Esophagus squamous epithelium (tissue), 5 donors: ENCODE measurements at places on chromosomes 11 and 22.

DNA sequence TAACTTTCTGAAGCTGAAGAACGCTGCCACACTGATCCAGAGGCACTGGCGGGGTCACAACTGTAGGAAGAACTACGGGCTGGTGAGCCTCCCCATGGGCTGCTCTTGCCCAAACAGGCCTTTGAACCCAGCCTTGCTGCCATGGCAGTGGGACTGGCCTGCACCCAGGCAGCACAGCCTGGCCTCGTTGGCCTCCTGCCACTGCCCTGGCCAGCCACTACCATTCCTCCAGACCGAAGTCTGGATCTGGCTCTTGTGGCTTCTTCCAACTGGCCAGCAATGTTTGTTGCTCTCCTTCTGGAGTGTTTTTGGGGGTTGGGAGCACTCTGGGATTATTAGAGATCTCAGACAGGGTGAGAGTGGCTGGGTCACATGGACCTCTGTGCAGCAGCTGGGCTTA lies 51.0 kb downstream of the MYO7A start:
- DNase-seq, result no peak

DNA sequence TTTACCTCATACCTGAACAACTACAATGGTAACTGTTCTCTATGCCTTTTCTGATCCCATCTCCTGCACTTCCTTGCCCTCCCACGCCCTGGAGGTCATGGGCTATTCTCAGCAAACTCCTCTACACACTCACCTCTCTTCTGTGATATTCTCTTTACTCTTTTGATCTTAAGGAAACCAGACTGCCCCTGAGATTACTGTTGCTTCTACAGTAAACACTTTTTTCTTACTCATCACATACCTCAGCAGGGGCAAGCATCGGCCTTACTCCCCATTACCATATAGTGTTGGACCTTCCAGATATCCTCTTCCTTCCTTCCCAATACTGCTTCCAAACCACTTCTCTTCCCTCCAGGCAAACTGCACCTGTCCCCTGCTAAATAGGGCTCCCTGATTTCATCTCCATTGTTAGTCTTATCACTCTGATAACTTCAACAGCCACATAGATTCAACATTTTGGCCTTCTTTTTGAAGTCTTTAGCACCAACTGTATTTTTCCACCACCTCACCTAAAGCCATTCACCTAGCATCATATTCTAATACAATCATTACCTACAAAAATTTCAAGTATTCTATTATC lies 141.2 kb downstream of the RBFOX2 start:
- no peak for DNase-seq

DNA sequence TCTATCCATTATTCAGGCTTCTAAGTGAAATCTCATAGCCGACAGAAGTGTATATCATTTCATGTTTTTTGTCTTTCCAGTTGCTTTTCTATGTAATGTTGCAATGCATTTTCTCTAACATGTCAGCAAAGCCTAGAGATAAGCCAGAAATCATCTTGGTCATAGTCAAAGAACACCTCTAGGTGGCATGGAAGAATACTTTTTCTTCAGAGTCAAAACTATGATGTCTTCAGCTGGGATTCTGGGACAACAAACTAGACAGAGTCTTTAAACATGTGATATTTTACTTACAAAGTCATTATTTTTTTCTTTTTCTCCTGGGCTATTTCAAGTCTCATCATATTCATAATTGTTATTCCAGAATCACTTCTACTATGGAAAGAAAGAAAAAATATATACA lies 4.4 kb downstream of the GAS2 start:
- no peak for DNase-seq

DNA sequence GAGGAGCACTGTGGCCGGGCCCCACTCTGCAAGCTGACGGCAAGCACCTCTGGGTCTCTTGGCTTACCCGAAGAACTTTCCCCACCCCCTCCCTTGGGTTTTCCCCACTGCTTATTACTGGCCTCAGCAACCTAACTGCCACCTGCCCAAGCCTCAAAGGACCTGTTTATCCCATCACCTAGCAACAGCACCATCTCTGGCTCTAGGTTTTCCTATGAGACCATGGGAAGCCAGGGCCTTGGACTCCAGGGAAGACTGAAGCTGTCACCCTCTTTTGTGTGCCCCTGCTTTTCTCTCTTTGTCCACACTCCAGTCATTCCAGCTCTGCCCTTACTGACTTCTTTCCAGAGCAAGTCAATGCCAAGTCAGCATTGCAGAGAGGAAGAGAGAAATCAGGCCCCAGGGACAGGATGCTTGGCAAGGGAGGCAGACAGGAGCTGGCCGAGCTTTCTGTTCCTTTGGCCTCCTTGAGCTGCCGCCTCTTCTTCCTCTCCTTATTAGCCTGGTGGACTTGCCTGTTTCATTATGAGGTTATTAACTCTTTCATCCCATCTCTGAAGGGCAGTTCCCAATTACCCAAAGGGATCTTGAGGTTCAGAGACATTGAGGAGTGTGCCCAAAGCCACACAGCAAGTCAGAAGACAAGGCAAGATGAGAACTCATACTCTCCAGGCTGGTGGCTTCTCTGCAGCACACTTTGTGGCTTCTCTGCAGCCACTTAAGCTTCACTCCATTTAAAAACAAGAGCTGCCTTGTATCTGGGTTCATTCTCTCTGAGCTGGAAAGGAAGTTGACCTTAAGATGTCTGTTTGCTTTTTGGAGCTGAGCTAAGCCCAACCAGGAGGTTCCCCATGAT lies at the start of gene SMIM35:
SMIM35 (minus strand) TSS at position 51 of the 856 bp plus-strand sequence. CDS start 206 bp downstream, outside the sequence.
- no peak for DNase-seq

- no peak for DNase-seq
Measured at GRCh38 chr11:95291946-95292345, 60.9 kb upstream of the SESN3 start.

- DNase-seq, result no peak
Measured at GRCh38 chr11:120941000-120941399, 82.9 kb upstream of the TBCEL start.

GRCh38 chr11:57474803-57475115 lies 14.4 kb downstream of the RTN4RL2 start:
- DNase-seq, result no peak

DNA sequence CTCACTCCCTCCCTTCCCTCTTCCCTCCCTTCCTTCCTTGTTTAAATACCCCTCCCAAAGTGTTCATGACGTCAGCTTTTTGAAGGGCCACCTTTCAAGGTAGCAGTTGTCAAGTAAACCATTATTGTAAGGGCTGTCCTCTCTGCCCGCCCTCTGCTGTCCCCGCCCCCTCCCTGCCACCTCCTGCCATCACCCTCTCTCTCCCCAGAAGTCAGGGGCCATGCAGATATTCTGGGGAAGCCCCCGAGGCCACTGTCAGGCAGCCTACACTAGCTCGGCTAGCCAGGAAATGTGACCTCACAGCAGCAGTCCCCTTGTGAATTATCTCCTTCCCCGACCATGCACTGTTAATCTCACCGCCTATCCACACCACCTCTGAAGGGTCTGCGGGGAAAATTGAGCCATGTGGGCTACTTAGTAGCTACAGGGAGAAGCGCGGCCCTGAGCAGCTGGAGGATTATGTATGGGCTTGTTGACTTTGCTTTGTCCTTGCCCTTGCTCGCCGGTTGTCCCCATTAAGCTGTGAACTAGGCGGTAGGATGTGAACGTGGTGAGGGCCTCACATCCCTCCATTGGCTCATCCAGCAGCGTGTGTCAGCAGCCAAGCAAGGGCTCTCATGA lies 42.1 kb upstream of the ATXN10 start:
- no peak for DNase-seq

DNA sequence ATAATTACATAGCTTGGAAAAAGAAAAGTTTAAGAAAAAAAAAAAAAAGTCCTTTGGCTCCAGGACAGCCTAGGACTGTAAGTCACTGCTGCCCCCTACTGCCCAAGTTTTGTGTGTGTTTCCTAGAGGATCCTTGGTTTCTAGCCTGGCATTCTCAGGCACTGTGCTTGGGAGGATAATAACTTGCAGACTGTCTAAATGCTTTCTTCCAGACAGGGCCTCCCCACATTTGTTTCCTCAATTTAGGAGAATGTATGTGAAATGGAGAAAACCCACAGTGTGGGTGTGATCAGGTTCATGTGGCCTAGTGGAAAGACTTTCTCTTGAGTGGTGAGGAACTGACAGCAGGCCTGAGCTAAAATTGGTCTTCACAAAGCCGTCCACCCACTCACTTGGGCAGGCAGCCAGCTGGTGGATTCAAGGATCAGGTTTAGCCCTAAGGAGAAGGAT lies 191.0 kb downstream of the NAV2 start:
- no peak for DNase-seq

- DNase-seq, result no peak
Measured at GRCh38 chr11:118838905-118839553, 44.7 kb upstream of the CXCR5 start.

GRCh38 chr11:118291477-118292135 lies 12.9 kb upstream of the CD3E start:
- DNase-seq, result no peak

DNA sequence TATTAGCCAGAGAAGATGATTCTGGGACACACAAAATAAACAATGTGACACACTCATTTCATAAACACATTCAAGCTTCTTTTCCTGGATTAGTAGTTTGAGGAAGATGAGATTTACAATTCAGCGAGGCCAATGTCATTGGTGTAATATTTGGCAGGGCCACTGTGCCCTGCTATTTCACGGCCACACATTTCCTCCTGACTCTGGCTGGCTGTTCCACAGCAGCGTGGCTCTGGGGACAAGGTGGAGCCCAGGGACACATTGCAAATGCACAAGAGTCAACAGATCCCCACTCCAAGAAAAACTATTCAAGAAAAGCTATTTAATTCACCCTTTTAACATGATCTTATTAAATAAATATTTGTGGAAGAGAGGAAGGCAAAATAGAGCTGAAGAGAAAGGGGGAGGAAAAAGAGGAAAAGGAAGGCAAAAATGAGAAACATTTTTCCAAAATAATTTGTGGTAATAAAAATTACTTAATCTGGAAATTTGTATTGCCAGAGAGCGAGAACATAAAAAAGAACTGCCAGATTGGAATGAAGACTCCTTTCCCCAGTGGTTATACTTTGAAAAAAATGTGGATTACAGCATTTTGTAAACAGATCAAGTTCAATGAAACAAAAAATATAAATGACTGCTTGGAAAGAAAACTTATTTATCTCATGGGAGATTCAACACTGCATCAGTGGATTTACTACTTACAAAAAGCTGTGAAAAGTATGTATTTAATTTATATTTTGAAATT lies 27.1 kb downstream of the NXPE2 start:
- DNase-seq, result no peak

GRCh38 chr22:20111045-20111688 lies 4.7 kb upstream of the RANBP1 start:
- no peak for DNase-seq

GRCh38 chr22:46036558-46037408 lies 59.8 kb upstream of the WNT7B start:
- DNase-seq, result no peak

DNA sequence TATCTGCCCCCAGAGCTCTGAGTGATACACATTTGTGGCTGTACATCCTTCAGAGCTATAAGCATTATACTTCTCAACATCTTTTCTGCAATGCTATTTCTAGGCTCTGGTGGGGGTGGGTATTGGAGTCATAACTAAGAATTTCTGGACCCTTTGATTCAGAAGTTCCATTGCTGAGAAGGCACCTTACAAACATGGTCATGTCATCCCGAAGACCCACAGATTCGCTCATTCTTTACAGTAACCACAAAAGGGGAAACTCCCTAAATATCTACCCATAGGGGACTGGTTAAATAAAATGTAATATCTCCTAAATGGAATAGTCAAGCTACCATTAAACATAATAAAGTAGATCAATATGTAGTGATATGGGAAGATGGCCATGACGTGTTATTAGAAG lies 98.8 kb downstream of the PRR5L start:
- DNase-seq, result no peak

- DNase-seq, result no peak
Measured at GRCh38 chr11:117816151-117816741, 8.3 kb downstream of the FXYD2 start.

- no peak for DNase-seq
Measured at GRCh38 chr11:35683728-35684339, 21.3 kb downstream of the TRIM44 start.

GRCh38 chr11:114082415-114082748 lies 22.9 kb downstream of the ZBTB16 start:
- DNase-seq, result no peak

GRCh38 chr11:67289651-67290479 lies 762 bp downstream of the ANKRD13D start:
- no peak for DNase-seq

GRCh38 chr11:111189466-111189865 lies 56.1 kb upstream of the POU2AF2 start:
- DNase-seq, result no peak

DNA sequence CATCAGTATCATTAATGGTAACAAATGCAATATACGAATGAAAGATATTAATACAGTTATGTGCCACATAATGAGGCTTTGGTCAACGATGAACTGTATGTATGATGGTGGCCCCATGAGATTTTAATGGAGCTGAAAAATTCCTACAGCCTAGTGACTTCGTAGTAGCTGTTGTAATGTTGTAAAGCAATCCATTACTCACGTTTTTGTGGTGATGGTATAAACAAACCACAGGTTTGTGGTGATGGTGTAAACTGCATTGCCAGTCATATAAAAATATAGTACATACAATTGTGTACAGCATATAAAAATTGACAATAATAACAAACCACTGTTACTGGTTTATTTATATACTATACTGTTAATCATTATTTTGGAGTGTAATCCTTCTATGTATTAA lies 27.4 kb upstream of the GRIA4 start:
- no peak for DNase-seq

DNA sequence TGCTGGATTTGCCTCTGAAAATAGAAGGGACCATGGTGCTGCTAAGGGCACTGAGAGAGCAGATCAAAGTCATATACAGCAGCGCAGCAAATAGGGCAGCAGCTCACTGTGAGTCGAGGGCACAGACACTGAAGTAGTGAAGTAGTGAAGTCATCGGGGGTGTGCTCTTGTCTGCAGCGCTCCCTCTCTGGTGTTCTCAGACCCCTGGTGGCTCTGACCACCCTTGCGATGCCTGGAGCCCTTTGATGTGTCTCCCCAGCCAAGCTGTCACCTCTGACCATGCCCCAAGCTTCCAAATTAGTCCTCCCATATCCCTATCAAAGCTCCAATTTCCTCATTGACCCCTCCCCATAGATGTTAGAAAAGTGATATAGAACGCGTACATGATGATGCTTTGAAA lies 27.7 kb upstream of the EIF3M start:
- no peak for DNase-seq

GRCh38 chr11:92682136-92682535 lies 287.3 kb upstream of the MTNR1B start:
- DNase-seq, result no peak

- no peak for DNase-seq
Measured at GRCh38 chr11:108501396-108501795, 3.2 kb upstream of the POGLUT3 start.

- DNase-seq, result no peak
Measured at GRCh38 chr11:100593291-100593690, 93.8 kb upstream of the ARHGAP42 start.

GRCh38 chr22:44587737-44588310 lies 89.8 kb upstream of the RTL6 start:
- no peak for DNase-seq

- no peak for DNase-seq
Measured at GRCh38 chr22:19535001-19535400, 10.8 kb upstream of the CLDN5 start.
